Activated T-helper 1 cell treated with anti-CD3 and anti-CD28 coated beads, Interleukin-12 subunit alpha, Interleukin-12 subunit beta, Interleukin-2, Interleukin-4 antibody, amounts not matched to agents 30 ng/mL and 10 ng/mL and 1 ng/mL, durations not matched to agents 14 hours and 24 hours and 36 hours (primary cell): ENCODE measurements at places on chromosomes 5 and 9.

DNA sequence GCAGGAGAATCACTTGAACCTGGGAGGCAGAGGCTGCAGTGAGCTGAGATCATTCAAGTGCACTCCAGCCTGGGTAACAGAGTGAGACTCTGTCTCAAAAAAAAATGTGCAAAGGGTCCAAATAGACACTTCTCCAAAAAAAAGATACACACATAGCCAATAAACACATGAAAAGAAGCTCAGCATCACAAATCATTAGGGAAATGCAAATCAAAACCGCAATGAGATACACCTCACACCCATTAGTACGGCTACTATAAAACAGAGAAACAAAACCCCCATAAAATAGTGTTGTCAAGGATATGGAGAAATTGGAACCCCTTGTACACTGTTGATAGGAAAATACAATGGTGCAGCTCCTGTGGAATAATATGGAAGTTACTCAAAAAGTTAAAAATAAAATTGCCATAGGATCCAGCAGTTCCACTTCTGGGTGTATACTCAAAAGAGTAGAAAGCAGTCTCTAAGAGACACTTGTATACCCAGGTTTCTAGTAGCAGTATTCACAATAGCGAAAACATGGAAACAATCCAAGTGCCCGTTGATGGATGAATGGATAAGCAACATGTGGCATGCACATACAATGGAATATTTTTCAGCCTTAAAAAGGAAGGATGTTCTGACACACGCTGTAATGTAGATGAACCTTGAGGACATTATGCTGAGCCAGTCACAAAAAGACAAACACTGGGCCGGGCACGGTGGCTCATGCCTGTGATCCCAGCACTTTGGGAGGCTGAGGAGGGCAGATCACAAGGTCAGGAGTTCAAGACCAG, 57.2 kb upstream of the PPARGC1B start:
- no peak overlapping the region for H3K4me3 ChIP-seq
- H3K27ac ChIP-seq, result no peak overlapping the region
- peaks cover 8% of the 10 kb centered on the region for H3K27me3 ChIP-seq
- no peaks in the 10 kb centered on the region for H3K4me1 ChIP-seq
- DNase-seq, result no peak
- H3K36me3 ChIP-seq, result no peaks in the 10 kb centered on the region

- H3K4me3 ChIP-seq, result no peak overlapping the region
- H3K27ac ChIP-seq, result no peak overlapping the region
- peaks cover 2% of the 10 kb centered on the region for H3K36me3 ChIP-seq
- no peak for DNase-seq
- peaks cover 12% of the 10 kb centered on the region for H3K27me3 ChIP-seq
- H3K4me1 ChIP-seq, result peaks cover 9% of the 10 kb centered on the region
Measured at GRCh38 chr5:61270510-61271165, 61.4 kb upstream of the ZSWIM6 start.

GRCh38 chr9:38026840-38027527, 42.0 kb downstream of the SHB start:
- no peak overlapping the region for H3K27ac ChIP-seq
- DNase-seq, result no peak
- peaks cover 4% of the 10 kb centered on the region for H3K27me3 ChIP-seq
- no peaks in the 10 kb centered on the region for H3K4me1 ChIP-seq
- no peaks in the 10 kb centered on the region for H3K36me3 ChIP-seq
- no peak overlapping the region for H3K4me3 ChIP-seq

DNA sequence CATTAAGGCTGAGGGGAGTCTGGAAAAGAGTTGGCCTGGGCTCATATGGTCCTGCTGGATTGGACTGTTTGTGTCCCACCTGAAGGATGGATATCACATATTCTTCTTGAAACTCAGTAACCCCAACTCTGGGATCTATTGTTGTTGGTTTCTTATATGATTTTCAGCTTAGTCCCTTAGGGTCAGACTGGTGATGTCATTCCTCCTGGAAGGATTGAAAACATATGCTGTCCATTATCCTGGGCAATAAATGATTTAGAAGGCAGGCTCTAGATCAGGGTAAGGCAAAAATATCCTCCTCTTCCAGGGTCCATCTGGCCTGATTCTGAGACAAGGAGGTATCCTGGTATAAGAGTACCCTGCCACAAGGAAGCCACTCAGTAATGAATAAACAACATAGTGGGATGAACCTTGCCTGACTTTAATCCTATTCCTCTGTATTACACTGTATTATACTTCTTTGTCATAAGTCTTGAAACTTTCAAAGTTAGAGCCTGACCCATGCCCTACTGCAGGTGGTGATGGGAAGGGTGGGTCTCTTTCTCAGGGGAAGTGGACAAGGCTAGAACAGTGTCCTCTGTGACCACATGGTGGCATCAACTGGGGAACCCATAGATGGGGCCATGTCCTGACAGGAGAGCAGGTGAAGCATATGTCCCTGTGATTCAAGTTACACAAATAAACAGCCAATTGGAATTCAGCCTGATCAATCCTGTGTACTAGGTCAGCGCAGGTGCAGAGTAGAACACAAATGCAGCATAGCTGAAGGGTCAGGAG, 454.4 kb upstream of the TRPC7 start:
- H3K27me3 ChIP-seq, result no peaks in the 10 kb centered on the region
- no peak overlapping the region for H3K4me3 ChIP-seq
- H3K36me3 ChIP-seq, result no peaks in the 10 kb centered on the region
- no peaks in the 10 kb centered on the region for H3K4me1 ChIP-seq
- H3K27ac ChIP-seq, result no peak overlapping the region
- DNase-seq, result no peak

DNA sequence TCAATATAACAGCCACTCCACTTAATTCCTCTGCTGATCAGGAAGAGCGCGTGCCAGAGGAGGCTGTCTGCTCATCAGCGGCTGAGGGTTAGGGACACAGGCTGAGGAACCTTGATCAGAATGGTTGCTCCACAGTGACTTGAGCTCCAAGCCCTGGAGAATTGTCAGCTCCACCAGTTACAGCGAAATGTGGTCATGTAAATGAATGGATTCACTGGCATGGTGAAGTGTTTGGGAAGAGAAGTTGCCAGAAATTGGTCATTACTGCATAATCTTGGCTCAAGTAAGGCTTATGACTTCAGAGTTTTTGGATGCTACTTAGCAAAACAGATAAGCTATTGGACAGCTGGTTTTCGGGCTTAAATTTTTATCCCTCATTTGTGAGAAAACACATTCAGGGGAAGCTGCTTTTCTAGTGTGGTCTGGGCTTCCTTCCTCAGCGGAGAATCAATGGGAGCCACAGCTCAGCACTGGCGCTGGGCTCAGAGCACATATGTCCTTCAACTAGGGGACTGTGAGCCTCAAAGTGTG, 65.0 kb downstream of the PRRT1B start:
- H3K4me1 ChIP-seq, result no peaks in the 10 kb centered on the region
- H3K27ac ChIP-seq, result peak overlapping the region; percentile 2
- H3K4me3 ChIP-seq, result no peak overlapping the region
- H3K27me3 ChIP-seq, result no peaks in the 10 kb centered on the region

GRCh38 chr9:35646153-35646532, 4.6 kb downstream of the SIT1 start:
- peak overlapping the region; percentile 93 for H3K27ac ChIP-seq
- peaks cover 25% of the 10 kb centered on the region for H3K36me3 ChIP-seq
- peaks cover 1% of the 10 kb centered on the region for H3K27me3 ChIP-seq
- DNase-seq, result no peak

GRCh38 chr9:277601-278295, 63.1 kb downstream of the DOCK8 start:
- no peak overlapping the region for H3K4me3 ChIP-seq
- no peak for DNase-seq
- no peak overlapping the region for H3K27ac ChIP-seq
- peaks cover 29% of the 10 kb centered on the region for H3K36me3 ChIP-seq
- H3K27me3 ChIP-seq, result no peaks in the 10 kb centered on the region

- H3K36me3 ChIP-seq, result peaks cover 1% of the 10 kb centered on the region
- peaks cover 3% of the 10 kb centered on the region for H3K27me3 ChIP-seq
- peaks cover 18% of the 10 kb centered on the region for H3K4me1 ChIP-seq
- H3K27ac ChIP-seq, result peak within 1 kb of the TSS; percentile 93
- DNase-seq, result peak; percentile 93
- H3K4me3 ChIP-seq, result peak within 1 kb of the TSS; percentile 94
Measured at GRCh38 chr5:154940772-154941620, at the start of gene MRPL22. Gene MRPL22, plus strand, starts transcription at chr5:154941073. Its CDS starts 38 bp downstream, at chr5:154941111.

- H3K4me3 ChIP-seq, result no peak overlapping the region
- peaks cover 25% of the 10 kb centered on the region for H3K4me1 ChIP-seq
- no peak overlapping the region for H3K27ac ChIP-seq
- no peaks in the 10 kb centered on the region for H3K27me3 ChIP-seq
Measured at GRCh38 chr5:102770803-102771202, 15.7 kb downstream of the PAM start.

GRCh38 chr5:78640662-78641474, 7.7 kb downstream of the LHFPL2 start:
- no peaks in the 10 kb centered on the region for H3K4me1 ChIP-seq
- no peak for DNase-seq
- no peaks in the 10 kb centered on the region for H3K36me3 ChIP-seq
- H3K27ac ChIP-seq, result no peak overlapping the region
- peaks cover 15% of the 10 kb centered on the region for H3K27me3 ChIP-seq
- H3K4me3 ChIP-seq, result no peak overlapping the region

DNA sequence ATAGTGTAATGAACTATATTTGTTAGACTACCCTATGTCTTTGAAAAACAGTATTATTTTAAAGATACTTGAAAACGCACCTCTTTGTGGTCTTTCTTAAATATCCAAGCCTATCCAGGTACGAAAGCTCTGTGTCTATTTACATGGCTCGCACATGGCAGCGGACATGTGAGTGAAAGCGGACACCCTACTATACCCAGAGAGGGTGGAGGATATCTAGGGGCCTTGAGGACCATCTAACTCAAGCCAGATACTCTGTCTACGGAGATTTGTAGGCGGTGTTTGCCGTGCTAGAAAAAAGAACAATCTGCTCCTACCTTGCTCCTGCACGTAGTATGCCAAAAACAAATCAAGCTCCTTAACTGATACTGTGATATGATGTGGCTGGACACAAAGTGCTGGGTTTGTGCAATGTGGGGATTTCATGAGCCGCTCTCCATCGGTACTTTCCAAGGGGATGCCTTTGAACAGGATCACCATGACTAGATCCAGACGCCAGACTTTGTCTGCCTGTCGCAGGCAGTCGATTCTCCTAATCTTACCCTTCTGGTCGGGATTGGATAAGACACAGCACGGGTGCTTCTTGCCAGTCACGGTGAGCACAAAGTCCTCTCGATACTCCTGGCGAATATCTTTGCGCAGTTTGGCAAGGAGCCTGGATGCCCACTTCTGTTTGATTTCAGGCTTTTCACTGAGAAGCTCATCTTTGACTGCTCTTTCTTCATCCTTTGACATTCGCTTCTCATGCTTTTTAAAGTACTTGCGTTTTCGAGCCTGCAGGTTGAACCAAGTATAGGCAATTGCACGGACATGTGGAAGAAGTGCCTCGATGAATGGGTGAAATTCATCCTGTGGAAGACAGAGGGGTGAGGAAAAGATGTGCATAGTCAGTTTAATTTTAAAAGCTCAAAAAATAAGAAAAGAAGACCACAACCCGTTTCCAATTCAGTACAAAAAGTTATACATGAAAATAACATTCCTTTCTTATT, 7.0 kb downstream of the NFIB start:
- no peak overlapping the region for H3K27ac ChIP-seq
- H3K4me3 ChIP-seq, result no peak overlapping the region
- no peaks in the 10 kb centered on the region for H3K4me1 ChIP-seq
- DNase-seq, result no peak
- no peaks in the 10 kb centered on the region for H3K36me3 ChIP-seq

DNA sequence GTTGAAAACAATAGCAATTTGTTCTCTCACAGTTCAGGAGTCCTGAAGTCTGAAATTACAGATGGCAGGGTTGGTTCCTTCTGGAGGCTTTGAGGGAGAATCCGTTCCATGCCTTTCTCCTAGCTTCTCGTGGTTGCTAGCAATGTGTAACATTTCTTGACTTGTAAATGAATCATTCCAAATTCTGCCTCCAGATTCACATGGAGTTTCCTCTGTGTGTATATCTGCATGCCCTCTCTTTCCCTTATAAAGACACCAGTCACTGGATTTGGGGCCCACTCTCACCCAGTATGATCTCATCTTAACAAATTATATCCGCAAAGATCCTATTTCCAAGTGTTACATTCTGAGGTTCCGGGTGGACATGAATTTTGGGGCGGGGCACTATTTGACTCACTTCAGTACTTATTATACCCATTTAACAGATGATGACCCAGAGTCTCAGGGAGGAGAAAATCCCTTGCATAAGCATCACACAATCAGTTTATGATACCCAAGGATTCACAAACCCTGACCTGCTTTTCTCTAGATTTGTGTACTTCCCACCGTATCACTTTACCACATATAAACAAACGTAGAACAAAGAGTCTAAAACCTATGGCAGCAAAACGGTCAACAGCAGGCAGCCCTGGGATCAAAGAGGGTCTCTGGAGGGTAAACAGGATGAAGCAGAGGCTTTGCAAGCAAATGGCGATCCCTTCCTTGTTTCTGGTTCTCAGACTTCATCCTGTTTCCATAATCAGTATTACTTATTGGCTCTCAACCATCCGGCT, 93.7 kb downstream of the C9orf152 start:
- peaks cover 4% of the 10 kb centered on the region for H3K36me3 ChIP-seq
- peaks cover 37% of the 10 kb centered on the region for H3K4me1 ChIP-seq
- no peak overlapping the region for H3K27ac ChIP-seq

GRCh38 chr5:151132963-151133362, 24.6 kb downstream of the ANXA6 start:
- H3K36me3 ChIP-seq, result peaks cover 67% of the 10 kb centered on the region
- no peak overlapping the region for H3K4me3 ChIP-seq
- H3K27me3 ChIP-seq, result no peaks in the 10 kb centered on the region
- H3K4me1 ChIP-seq, result peaks cover 51% of the 10 kb centered on the region

GRCh38 chr5:142053426-142054151, 40.8 kb upstream of the GNPDA1 start:
- no peak overlapping the region for H3K27ac ChIP-seq
- H3K36me3 ChIP-seq, result no peaks in the 10 kb centered on the region
- DNase-seq, result no peak
- no peaks in the 10 kb centered on the region for H3K27me3 ChIP-seq
- H3K4me1 ChIP-seq, result peaks cover 20% of the 10 kb centered on the region

DNA sequence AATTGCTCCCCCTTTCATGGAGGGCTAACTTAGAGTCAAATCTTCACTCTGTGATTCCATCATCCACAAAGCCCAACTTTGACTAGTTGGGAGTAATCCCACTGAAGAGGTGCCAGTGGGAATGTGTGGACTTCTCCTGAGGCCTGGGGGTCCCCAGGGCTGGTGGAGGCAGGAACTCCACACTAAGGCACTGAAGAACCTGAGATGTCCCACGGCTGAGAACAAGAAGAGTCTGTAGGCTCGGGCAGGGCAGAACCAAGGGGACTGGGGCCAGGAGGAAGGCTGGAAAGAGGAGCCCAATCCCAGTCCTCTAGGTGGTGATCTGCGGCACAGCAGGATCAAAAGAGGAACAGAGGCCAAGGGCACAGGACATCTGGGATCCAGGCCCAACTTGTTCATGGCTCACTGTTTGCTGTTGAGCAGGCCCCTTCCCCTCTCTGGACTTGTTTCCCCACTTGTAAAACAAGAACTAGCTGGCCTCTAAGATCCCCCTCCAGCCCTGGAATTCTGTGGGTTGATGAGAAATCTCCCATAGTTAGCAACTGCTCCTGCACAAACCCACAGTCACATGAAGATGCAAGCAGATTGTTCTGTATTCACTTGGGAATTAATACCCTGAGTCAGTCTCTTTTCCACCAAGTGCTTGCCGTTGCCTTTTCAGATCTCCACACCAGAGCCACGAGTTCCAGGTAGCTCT, 32.7 kb upstream of the ALDH1B1 start:
- H3K36me3 ChIP-seq, result no peaks in the 10 kb centered on the region
- no peaks in the 10 kb centered on the region for H3K27me3 ChIP-seq
- DNase-seq, result no peak
- no peaks in the 10 kb centered on the region for H3K4me1 ChIP-seq
- H3K27ac ChIP-seq, result no peak overlapping the region
